Naive thymus-derived CD8-positive, alpha-beta T cell (primary cell): ENCODE measurements at places on chromosomes 5 and 9.

DNA sequence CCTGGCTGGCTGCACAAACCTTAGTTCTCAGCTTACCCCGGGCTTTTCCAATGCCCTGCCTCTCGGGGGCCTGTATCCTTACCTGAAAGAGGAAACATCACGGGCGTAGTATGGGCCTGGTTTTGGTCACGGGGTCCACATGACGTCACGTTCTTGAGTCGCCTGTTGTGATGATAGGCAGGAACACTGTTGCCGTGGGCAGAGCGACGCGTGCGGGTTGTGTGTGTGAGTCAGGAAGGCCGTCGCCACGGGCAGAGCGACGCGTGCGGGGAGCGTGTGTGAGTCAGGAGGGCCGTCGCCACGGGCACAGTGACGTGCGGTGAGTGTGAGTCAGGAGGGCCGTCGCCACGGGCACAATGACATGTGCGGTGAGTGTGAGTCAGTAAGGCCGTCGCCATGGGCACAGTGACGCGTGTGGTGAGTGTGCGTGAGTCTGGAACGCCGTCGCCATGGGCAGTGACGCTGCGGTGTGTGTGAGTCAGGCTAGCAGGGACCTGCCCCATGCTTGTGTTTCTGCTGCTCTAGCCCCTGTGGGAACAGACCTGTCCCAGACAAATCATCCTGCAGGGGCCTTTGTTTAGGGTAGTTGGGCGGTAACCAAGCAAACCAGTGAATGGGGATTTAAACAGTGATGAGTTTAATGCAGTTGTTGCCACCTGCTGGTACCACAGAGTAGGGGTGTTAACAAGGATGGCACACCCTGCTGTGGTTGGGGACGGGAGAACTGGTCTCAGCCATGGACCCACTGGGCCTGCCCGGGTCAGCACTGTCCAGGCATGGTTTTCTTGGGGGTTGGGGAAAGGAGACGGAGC is 19.8 kb downstream of the TRIP13 start:
- no peak for DNase-seq

- DNase-seq: no peak
These were observed 13.7 kb downstream of the SPACA9 start for GRCh38 chr9:132892400-132892799.

DNA sequence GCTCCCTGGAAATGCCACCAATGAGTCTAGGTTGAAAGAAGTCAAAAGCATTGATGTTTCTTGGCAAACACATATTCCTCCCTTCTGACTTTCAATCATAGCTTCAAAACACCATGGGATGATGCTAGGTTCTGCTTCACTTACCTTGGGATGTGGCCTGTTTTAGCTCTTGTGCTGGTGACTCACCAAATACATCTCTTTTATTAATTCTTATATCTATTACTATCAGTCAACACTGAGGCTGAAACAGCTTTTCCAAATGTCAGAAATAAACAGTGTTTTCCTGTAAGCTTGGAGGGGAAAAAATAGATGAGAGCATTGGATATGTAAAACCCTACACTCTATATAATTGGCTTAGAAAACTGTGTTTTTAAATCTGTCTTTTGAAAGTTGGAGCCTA is 245.4 kb upstream of the NREP start:
- no peak for DNase-seq

GRCh38 chr5:143393524-143393923 is 10.0 kb downstream of the NR3C1 start:
- DNase-seq: no peak

DNA sequence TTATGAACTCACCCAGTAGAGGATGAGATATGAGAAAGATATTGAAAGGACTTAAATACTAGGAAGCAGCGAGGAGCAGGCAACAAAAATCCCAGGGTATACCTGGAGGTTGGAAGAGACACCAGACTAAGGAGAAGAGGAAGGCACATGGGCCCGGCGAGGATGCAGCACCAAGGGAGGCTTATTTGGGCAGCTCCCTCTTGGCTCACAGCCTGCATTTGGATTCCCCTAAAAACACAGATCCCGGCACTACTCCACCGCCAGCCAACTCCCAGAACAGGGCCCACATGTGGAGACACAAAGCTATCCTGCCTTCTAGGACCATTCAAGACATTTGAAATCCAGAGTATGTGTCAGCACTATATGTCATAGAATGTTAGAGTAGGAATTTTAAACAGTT is 199.8 kb upstream of the FBXL7 start:
- no peak for DNase-seq

DNA sequence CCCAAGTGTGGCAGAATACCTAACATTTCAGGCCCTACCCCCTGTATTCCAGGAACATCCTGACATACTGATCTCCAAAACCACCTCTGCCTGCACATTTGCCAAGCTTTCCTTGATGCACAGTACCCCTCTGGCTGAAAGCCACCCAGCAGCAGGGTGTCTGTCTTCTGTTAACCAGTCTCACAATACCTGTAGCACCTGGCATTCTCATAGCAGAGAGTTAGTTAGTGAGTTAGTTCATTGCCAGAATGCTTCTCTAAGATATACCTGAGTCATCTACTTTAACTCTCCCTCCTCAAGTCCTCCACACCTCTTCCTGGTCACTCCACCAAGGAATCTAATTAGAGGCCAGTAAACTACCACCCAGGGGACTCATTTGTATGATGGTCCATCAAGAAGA is 46.1 kb upstream of the IL7R start:
- no peak for DNase-seq

DNA sequence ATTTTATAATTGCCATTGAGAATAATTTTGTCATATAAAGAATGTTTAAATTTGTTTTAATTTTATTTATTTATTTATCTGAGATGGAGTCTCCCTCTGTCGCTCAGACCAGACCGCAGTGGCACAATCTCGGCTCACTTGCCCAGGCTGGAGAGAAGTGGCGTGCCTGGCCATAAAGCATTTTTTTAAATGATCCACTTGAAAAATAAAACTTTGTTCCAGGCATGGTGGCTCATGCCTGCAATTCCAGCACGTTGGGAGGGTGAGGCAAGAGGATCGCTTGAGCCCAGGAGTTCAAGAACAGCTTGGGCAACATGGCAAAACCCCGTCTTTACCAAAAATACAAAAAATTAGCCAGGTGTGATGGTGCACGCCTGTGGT is 2.1 kb upstream of the SIT1 start:
- DNase-seq: no peak

- DNase-seq: no peak
These were observed 32.9 kb downstream of the TMEM252 start for GRCh38 chr9:68507806-68508145.

GRCh38 chr5:72378639-72379289 is 58.6 kb downstream of the PTCD2 start:
- no peak for DNase-seq

- DNase-seq: no peak
These were observed 313.0 kb upstream of the CD180 start for GRCh38 chr5:67509402-67510186.
